ENCODE measurements at places on chromosomes 3 and 15. TPM values are rescaled to one million over a fixed set of nuclear protein-coding genes. Genes with fewer than 3 reads are reported as not detected.

GRCh38 chr15:92949604-92950249 lies 49.6 kb downstream of the CHD2 start:
- no peak overlapping the region for H3K4me3 ChIP-seq
- no peak for DNase-seq
- H3K4me1 ChIP-seq, result no peaks in the 10 kb centered on the region
- H3K27me3 ChIP-seq, result no peaks in the 10 kb centered on the region
- H3K36me3 ChIP-seq, result peaks cover 100% of the 10 kb centered on the region

The CDCP1 gene
- total RNA-seq, result 19.1 TPM

DNA sequence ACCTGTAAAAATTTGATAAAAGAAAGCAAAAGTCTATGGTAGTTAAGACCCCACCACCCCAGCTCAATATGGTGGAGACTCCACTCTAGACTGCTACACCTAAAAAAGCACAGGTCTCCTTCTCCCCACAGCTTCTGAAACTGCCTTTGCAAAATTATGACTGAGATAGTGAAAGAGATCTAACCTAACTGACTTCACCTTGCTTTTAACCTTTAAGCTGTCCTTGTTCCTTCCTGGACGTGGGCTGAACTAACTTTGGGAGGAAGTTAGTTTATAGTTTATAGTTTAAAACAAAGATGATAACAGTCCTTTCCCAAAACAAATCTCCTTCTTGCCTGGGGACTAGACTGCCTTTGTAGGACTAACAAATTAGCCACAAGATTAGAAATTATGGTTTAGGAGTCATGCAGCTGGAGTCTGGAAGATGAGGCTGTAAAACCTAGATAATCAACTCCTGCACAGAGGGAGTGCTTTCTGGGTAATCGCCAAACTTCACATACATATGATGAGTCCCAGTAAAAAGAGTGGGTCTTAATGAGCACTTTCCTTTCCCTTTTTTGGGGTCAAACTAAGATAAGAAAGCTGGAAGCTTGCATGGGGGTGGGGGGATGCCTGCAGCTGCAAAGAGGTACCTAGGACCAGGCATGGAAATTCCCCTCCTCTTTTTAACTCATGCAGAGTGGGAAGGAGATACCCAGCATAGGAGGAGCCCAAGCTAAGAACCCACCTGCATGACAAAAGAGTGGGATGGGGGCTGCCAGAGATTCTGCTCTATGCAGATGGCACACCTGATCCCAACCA lies 17.5 kb downstream of the CCR8 start:
- no peak for DNase-seq
- no peaks in the 10 kb centered on the region for H3K4me1 ChIP-seq
- H3K36me3 ChIP-seq, result no peaks in the 10 kb centered on the region
- H3K4me3 ChIP-seq, result no peak overlapping the region
- no peak overlapping the region for H3K27ac ChIP-seq

DNA sequence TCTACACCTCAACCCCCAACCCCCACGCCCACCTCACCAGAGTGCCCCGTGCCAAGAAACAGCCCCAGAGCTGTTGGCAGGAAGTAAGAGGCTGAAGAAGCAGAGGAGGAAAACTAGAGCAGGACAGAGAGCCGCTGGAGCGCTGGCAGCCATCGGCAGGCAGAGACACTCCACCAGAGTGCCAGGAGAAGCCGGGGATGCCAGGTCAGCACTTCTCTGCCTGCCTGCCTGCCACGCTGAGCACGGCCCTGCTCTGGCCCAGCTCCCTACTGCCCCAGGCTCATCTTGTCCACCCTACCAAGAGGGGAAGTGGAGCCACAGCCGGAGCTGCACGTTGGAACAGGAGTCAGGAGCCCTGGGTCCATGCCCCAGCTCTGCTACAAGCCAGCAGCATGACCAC lies 29.7 kb downstream of the CACNA2D2 start:
- no peaks in the 10 kb centered on the region for H3K4me1 ChIP-seq
- no peaks in the 10 kb centered on the region for H3K36me3 ChIP-seq
- no peak for DNase-seq
- H3K27me3 ChIP-seq, result no peaks in the 10 kb centered on the region

All from upper lobe of right lung (tissue), 1 donor.